Fibroblast of lung (primary cell): ENCODE measurements at places on chromosomes 16 and 17. TPM values are rescaled to one million over a fixed set of nuclear protein-coding genes. Genes with fewer than 3 reads are reported as not detected.
A peak's percentile ranks its signal among the peaks of the same experiment; 100 is the strongest.

DNA sequence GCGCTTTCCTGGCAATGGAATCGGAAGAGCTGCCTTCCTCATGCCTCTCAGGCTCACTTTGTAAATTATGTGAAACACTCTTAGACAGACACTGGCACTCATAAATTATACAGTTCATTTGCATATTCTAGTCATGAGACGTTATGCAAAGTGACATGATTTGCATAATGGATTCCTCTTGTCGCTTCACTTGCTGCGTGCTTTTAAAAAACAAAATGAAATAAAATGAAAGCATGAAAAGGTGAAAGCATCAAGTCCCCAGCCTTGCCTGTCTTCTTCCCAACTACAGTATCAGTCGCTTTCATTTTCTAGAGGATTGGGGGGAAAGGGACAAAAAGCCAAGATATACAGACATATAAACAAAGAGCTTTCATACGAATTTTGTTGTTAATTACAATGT is 252.8 kb upstream of the PMFBP1 start:
- DNase-seq, result no peak

GRCh38 chr16:901149-901548 is 69.6 kb downstream of the LMF1 start:
- no peak for DNase-seq

DNA sequence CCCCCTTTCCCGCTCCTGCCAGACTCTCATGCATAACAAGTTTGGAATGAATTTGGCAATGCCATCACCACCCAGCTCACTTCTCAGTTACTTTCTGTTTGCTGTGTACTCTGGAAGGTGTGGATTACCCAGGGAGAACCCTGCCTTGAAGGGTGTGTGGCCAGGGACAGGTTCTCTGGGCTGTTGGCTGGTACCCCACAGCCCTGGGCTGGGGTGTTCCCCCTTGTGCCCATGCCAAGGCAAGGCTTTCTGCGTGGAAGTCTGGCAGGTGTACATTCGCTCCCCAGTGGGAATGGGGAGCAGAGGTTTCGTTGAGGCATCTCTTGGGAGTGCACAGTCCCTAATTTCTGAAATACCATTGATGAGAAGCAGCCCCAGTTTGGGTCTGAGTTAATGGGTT is 187.7 kb downstream of the CCDC182 start:
- no peak for DNase-seq

GRCh38 chr17:49227436-49228261 is 2.9 kb downstream of the PHOSPHO1 start:
- DNase-seq, result peak; percentile 42

DNA sequence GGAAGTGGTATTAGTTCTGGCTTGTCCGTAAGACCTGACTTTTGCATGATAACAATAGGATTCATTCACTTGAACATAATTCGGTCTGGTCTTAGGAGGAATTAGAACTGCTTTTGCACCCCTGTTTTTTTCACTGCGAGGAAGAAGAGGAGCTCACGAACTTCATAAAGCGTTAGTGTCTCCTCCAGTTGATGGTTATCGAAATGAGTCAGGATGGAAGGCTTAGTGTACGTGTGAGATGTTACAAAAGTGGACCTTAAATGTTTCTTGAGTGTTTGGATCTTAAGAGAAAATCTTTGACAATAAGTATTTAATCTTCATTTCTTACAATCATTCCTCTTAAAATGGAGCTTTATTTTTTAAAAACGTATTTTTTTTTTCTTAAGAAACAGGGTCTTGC is 52.8 kb downstream of the USP10 start:
- no peak for DNase-seq

- no peak for DNase-seq
These were observed 16.2 kb upstream of the ALKBH5 start for GRCh38 chr17:18167421-18167820.

GRCh38 chr17:2898255-2898926 is 102.2 kb downstream of the RAP1GAP2 start:
- DNase-seq, result no peak

- peak; percentile 84 for DNase-seq
These were observed 107.6 kb upstream of the HLF start for GRCh38 chr17:55157165-55157564.

GRCh38 chr16:27407133-27407532 is 5.2 kb downstream of the IL21R start:
- no peak for DNase-seq

DNA sequence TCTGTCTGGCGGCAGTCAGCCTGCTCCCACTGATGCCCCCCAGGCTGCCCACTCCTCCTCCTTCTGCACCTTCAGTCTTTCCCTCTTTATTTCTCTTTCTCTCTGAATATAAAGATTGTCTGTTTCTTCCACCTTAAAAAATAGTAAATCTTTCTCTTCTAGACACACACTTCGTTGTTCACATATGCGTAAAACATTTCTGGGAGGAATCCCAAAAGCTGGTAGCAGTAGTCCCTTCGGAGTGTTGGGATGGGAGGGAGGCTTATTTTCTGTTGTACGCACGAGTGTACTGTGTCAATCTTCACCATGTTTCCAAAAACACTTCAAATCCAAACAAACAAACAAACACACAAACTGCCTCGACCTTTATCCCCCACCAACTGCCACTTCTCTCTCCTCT is 9.9 kb downstream of the OSBPL7 start:
- DNase-seq, result no peak

DNA sequence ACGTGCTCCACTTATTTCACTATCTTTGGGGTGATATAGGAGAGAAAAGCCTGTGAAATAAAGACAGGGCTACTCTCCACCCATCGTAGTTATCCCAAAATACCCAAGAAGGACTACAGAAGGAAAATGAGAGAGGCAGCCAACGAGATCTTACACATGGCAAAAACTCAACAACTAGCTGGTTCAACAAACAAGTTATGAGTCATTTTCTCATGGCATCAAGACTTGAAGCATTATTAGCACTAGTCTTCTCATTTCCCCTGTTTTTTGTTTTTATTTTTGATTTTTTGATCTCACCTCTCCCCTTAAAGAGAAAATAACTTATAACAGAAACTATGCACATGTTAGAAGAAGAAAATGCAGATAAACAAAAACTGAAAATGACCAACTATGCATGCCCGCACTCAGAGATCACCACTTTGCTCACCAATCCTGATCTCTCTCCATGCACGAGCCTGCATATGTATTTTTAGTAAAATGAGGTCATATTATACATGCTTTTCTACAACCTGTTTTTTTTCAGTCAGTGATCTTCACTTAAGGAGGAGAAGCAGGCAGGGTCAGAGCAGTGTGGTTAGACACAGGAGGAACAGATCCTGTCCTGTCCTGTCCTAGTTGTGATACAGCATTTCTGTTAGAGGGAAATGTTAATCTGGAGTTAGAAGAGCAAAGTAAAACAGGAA is 22.8 kb downstream of the FAM117A start:
- peak; percentile 33 for DNase-seq

DNA sequence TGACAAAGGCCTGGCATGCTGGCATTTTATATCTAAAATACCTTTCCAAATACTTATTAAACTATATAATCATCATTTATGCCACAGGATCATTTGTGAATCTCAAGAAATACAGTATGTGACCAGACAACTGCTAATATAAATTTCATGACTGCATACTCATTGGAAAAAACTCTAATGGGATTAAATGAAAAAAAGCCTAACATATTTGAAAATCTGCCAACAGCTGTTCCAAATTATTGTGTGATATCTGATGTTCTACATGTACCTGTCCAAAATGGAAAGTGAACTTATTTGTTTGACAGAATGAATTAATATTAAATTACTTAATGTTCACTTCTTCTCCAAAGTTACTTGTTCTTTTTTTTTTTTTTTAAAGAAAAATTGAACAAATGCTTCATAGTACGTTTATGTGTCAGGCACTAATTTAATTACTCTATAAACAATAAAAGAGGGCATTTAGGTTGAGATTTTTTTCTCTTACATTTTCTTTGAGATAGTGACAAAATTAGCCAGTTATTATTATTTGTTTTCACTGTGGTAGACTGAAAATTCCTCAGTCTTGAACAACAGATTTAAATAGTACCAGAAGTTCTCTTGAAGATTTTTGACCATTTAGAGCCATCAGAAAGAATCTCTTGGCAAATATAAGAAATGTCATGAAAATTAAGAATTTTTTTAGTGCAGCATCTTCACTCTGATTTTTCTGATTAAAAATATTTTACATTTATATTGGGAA is 114.0 kb downstream of the FTO start:
- peak; percentile 68 for DNase-seq

- no peak for DNase-seq
These were observed 91.5 kb upstream of the NLRP1 start for GRCh38 chr17:5675625-5676421.

- DNase-seq, result no peak
These were observed 17.1 kb upstream of the TMEM94 start for GRCh38 chr17:75439287-75439686.

- DNase-seq, result no peak
These were observed 7.0 kb upstream of the SLC39A11 start for GRCh38 chr17:73099511-73099910.

The ALOX15B gene
- total RNA-seq, result not detected in 2 replicates

The RND2 gene
- total RNA-seq, result 0.77 and 0.99 TPM in 2 replicates

The SLC52A1 gene
- total RNA-seq, result 0.26 and 0.66 TPM in 2 replicates

The SCGB1C2 gene
- not detected in 2 replicates for total RNA-seq

The GPR142 gene
- total RNA-seq, result not detected in 2 replicates

The CACNA1H gene
- total RNA-seq, result 0.26 and 1.2 TPM in 2 replicates

The TBC1D3E gene
- not detected in 2 replicates for total RNA-seq

The KRTAP9-1 gene
- total RNA-seq, result not detected in 2 replicates

The GCGR gene
- not detected in 2 replicates for total RNA-seq

The HOXB9 gene
- total RNA-seq, result not detected in 2 replicates

The SCN4A gene
- under 0.01 and 0.83 TPM in 2 replicates for total RNA-seq

The KRTAP2-3 gene
- not detected in 2 replicates for total RNA-seq
